ENCODE measurements at places on chromosomes 5 and 9.

- no peak for DNase-seq
Measured at GRCh38 chr9:120326049-120326693, 253.8 kb downstream of the CDK5RAP2 start.

GRCh38 chr5:127863161-127863560, 160.0 kb downstream of the CCDC192 start:
- DNase-seq = no peak

DNA sequence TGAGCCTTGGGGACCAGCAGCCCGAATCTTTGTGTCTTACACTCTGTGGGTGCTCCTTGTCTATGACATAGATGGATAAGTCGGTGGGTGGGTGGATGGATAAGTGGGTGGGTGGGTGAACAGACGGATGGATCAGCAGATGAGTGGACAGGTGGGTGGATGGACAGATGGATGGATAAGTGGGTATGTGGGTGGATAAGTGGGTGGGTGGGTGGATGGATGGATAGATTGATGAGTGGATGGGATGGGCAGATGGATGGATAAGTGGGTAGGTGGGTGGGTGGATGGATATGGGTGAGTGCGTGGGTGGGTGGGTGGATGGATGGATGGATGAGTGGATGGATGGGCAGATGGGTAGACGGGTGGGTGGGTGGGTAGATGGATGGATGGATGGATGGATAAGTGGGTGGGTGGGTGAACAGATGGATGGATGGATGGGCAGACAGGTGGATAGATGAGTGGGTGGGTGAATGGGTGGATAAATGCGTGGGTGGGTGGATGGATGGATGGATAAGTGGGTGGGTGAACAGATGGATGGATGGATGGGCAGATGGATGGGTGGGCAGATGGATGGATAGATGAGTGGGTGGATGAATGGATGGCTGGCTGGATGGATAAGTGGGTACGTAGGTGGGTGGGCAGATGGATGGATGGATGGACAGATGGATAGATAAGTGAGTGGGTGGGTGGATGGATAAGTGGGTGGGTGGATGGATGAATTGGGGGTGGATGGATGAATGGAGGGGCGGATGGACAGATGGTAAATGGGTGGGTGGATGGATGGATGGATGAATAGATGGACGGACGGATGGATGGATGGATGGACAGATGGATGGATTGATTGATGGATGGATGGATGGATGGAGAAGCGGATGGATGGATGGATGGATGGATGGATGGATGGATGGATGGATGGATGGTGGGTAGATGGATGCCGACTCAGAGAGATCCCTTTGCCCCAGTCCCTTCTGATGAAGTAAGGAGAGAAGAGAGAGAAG, 121.2 kb downstream of the VAV2 start:
- DNase-seq = no peak

DNA sequence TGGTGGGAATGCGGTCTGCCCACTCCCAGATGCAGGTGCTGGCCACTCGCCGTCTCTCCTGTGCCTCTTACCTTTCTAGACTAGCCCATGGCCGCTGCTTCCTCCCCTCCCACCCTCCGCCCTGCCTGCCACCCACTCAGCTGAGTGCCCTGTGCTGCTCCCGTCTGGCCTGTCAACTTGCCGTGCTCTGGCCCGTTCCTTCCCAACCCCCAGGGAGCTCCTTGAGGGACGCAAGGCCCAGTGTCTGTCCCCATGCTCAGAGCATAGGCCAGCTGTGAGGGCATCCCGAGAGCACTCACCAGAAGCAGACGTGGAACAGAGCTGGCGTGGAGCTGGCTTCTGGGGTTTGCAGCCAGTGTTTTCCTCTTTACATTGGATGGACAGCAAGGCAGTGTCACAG, 20.2 kb downstream of the HNRNPH1 start:
- no peak for DNase-seq

- no peak for DNase-seq
Measured at GRCh38 chr9:36677611-36678010, 104.9 kb downstream of the MELK start.

GRCh38 chr5:1199649-1200494, 1.5 kb upstream of the SLC6A19 start:
- no peak for DNase-seq
